ENCODE measurements at places on chromosomes 16 and 17.
A peak's percentile ranks its signal among the peaks of the same experiment; 100 is the strongest.

DNA sequence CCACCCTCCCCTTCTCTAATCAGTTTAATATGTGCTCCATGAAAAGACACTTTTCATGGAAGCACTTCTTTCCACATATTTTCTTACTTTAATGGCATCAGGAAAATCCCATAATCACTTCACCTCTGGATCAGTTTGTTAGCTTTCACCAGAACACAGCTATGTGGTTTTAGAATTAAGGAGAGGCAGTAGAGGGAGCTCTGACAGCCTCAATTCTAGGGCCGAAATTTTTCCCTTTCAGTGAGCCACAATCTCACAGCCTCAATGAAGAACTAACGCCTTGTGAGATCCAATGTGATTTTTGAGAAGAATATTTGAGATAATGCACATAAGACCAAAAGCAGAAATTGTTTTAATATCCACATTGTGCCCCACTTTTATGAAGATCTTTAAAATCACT is 1494.0 kb upstream of the CDH8 start:
- peak; percentile 9 for DNase-seq

DNA sequence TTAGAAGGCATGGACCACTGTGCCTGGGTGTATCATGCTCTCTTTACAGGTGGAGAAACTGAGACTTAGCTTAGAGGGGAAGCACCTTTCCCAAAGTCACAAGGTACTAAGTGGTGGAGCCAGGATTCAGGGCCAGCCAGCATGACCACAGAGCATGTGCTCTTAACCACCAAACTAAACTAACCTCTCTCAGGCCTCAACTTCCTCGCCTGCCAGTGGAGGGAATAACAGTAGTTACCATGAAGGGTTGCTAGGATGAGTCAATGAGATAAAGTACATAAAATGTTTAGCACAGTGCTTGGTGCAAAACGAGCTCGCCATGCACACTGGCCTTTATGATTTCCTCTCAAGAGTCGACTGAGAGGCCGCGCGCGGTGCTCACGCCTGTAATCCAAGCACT is 6.4 kb upstream of the MYO1C start:
- no peak for DNase-seq

DNA sequence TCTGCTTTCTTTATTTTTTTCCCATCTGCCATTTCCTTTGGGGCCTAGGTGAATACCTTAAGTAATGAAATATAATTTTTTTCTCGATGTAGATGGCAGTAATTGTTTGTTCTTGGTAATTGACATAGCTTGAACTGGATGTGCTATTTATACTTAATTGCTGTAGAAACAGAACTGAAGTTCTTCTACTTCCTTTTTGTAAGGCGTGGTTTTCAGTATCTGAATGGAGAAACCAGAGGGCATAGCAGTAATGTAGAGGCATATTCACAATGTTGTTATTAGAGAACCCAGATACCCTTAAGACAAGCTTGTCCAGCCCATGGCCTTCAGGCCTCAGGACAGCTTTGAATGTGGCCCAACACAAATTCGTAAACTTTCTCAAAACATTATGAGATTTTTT is 16.4 kb downstream of the ATP6V0A1 start:
- DNase-seq: no peak

DNA sequence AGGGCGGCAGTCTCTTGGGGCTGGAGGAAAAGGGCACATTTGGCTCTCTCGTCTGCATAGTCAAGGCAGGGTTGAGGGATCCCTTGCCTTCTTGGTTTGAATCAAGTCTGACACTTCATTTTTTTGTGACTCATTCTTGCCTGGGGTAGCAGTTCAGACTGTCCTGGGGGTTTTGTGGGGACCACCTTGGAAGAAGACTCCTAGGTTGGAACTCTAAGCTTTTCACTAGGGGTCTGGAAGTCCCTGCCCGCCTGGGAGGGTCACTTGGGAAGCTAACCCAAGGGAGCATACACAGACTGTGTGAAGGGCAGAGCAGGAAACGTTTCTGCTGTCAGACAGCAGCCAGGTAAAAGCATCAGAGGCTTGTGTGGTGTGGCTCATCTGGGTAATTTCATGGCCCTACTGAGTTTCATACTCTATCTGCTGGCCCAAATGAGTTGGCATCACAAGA is 11.3 kb downstream of the YPEL2 start:
- no peak for DNase-seq

GRCh38 chr17:65533056-65533745 is 28.2 kb downstream of the AXIN2 start:
- DNase-seq: no peak

DNA sequence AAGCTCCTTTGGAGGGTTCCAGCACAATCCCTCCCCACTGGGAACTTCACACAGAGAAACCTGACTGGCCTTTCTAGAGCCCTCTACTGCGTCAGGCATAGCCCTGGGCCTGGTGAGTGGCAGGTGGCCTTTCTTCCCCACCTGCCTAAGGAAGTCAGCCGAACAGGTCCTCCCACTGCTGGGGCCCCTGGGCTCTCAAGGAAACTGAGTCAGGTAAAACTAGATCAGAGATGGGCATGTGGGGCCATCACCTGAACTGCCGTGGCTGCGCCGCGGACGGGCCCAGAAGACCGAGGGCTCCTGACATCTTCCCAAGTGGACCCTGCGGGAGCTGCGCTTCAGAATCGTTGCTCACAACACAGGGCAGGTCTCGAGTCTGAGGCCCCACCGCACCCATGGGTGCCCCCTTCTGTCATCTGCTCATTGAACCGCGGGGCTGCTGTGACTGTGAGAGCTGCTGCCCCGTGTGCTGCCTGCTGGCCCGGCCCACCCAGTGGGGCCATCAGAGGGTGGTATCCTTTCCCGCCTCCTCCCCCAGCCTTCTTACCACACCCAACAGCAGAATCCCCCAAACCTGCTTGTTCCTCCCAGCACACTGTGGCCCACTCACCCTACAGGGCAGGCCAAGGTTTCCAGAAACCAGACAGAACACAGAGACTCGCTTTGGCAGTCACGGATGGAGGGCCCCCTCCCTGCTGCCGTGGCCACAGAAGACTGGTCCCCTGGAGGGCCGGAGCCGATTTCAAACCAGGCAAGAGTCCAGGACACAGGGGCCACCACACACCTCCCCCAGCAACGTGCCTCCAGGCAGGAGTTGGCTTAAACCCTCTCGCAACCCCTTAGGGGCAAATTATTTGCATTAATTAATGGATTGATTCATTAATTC is 81.1 kb downstream of the TBC1D16 start:
- DNase-seq: no peak

DNA sequence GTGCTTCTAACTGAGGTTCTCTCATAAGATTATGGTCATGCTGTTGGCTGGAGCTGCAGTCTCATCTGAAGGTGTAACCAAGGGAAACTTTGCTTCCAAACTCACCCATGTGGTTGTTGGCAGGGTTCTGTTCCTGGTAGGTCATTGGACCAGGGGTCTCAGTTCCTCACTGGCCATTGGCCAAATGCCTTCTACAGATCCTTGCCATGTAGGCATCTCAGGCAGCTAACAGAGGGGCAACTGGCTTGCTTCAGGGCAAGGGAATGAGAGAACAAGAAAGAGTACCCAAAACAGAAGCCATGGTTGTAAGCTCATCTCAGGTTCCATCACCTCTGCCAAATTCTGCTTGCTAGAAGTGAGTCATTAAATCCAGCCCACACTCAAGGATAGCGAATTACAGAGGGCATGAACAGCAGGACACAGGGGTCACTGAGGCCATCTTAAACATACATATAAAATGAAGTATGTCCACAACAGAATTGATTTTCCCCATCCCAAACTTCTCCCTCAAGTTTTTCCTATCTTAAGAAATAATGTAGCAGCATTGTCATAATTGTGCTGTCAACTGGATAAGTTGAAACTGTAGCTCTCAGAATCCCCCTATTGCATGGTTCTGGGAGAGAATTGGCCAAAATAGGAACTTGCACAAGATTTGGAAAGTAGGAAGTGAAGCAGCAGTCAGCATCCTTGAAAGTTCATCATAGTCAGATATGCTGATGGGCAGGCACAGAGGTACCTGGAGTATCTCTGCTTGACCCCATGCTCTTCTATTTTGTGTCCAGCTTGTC is 42.4 kb upstream of the CES5A start:
- no peak for DNase-seq
